ENCODE measurements at places on chromosomes 5 and 9.
A peak's percentile ranks its signal among the peaks of the same experiment; 100 is the strongest.

DNA sequence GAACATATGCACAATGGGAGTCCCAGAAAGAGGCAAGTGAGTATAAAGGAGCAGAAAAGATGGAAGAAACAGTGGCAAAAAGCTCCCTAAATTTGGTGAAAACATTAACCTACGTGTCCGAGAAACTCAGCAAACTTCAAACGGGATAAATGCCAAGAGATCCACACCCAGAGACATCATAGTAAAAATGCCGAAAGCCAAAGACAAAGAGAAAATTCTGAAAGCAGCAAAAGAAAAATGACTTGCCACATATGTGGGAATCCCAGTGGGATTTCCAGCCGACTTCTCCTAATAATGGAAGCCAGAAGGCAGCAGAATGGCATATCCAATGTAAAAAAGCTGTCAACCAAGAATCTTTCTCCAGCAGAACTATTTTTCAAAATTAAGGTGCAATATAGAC, 101.2 kb downstream of the ADAMTS2 start:
- H3K36me3 ChIP-seq = no peaks in the 10 kb centered on the region
- no peak for DNase-seq
- H3K4me3 ChIP-seq = no peak overlapping the region
- no peaks in the 10 kb centered on the region for H3K27me3 ChIP-seq

DNA sequence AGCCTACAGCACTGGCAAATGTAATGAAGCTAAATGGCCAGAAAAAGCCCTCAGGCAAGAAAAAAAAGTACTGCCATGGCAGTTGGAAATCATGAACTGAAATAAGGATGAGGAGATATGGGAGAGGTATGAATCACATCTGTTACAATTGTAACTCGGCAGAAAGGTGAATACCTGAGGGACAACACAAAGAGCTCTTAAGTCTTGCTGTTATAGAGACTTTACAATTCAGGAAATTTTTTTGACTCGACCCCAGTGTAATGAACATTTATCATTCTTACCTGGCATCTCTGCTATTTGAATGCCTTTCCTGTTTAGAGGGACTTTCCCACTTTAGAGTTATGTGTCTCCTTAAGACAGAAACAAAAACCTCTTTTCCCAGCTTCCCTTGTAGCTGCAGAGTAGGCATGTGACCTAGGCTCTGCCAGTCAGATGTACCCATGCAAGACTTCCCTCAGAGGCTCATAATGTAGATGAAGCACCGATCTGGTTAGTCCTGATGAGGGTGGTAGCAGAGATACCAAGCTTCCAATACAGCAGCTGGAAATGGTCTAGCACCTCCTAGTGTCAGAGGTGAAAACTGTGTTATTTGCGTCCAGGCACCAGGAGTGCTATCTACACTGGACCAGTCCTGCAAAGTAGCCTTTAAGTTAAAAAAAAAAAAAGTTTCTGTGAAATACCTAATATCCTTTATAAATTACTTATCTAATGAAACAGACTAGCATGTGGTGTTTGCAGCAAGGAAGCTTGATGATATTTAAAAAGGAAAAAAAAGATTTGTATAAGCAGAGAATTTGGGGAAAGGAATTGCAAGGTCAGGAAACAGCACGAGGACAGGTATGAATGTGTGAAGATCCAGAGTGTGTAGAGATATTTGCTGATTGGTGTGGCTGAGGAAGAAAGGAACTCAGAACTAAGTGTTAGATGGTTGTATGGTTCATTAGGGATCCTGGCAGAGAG, 146.9 kb upstream of the SLC1A3 start:
- no peaks in the 10 kb centered on the region for H3K4me1 ChIP-seq
- no peak overlapping the region for H3K4me3 ChIP-seq

DNA sequence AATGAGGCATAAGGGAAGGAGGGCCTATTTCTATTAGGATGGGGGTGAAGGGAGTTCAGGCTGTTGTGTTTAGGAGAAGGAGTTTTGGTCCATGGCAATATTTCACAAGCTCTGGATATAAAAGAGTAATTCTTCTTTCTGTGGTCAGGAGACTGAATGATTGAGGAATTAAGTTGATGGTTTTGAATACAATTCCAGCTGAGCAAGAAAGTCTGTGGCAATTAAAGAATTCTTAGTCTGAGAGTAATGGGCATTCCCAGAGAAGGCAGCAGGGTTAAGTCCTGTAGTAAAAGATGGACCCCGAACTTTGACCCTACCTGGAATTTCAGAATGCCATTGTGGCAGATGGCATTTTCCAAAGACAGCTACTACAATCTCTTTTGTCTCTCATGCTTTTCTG, 202.6 kb downstream of the TLE4 start:
- no peaks in the 10 kb centered on the region for H3K36me3 ChIP-seq
- no peak overlapping the region for H3K4me3 ChIP-seq
- no peak for DNase-seq
- H3K27ac ChIP-seq = no peak overlapping the region

- H3K27me3 ChIP-seq = no peaks in the 10 kb centered on the region
- H3K4me1 ChIP-seq = no peaks in the 10 kb centered on the region
- H3K36me3 ChIP-seq = no peaks in the 10 kb centered on the region
- no peak for DNase-seq
Observed at GRCh38 chr9:75161116-75161857, 73.0 kb downstream of the OSTF1 start.

- DNase-seq = peak; percentile 67
- no peaks in the 10 kb centered on the region for H3K4me1 ChIP-seq
- H3K36me3 ChIP-seq = no peaks in the 10 kb centered on the region
- H3K27ac ChIP-seq = no peak overlapping the region
Observed at GRCh38 chr9:89743216-89743572, 138.4 kb downstream of the GADD45G start.

DNA sequence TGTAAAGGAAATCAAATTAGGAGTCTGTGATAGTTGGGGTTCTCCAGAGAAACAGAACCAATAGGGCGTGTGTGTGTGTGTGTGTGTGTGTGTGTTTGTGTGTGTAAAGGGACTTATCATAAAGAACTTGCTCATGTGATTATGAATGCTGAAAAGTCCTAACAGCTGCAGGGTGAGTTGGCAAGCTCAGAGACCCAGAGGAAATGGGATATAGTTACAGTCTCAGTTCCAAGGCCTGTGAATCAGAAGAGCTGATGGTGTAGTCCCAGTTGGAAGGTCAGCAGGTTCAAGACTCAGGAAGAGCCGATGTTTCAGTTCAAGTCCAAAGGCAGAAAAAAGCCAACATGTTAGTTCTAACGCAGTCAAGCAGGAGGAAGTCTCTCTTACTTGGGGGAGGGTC, 214.2 kb downstream of the ELAVL2 start:
- no peaks in the 10 kb centered on the region for H3K36me3 ChIP-seq
- H3K4me1 ChIP-seq = no peaks in the 10 kb centered on the region
- no peaks in the 10 kb centered on the region for H3K27me3 ChIP-seq
- H3K27ac ChIP-seq = no peak overlapping the region
- H3K4me3 ChIP-seq = no peak overlapping the region

- no peak overlapping the region for H3K27ac ChIP-seq
- H3K27me3 ChIP-seq = no peaks in the 10 kb centered on the region
- no peak for DNase-seq
- H3K36me3 ChIP-seq = no peaks in the 10 kb centered on the region
Observed at GRCh38 chr5:73464016-73464745, 15.6 kb upstream of the FOXD1 start.

GRCh38 chr9:89491694-89492093, 6.2 kb downstream of the SEMA4D start:
- no peaks in the 10 kb centered on the region for H3K36me3 ChIP-seq
- no peaks in the 10 kb centered on the region for H3K27me3 ChIP-seq
- H3K4me1 ChIP-seq = peaks cover 24% of the 10 kb centered on the region
- DNase-seq = no peak
- no peak overlapping the region for H3K4me3 ChIP-seq

GRCh38 chr9:95090023-95090791, 227.3 kb downstream of the FANCC start:
- no peak overlapping the region for H3K4me3 ChIP-seq
- peak overlapping the region; percentile 14 for H3K27ac ChIP-seq
- no peaks in the 10 kb centered on the region for H3K36me3 ChIP-seq

- no peaks in the 10 kb centered on the region for H3K36me3 ChIP-seq
- H3K4me3 ChIP-seq = peak overlapping the region; percentile 48
- H3K4me1 ChIP-seq = no peaks in the 10 kb centered on the region
- H3K27me3 ChIP-seq = peaks cover 16% of the 10 kb centered on the region
- DNase-seq = no peak
Observed at GRCh38 chr9:131546336-131547084, 1.2 kb downstream of the PRRT1B start.

- H3K27ac ChIP-seq = no peak overlapping the region
- H3K4me3 ChIP-seq = no peak overlapping the region
- H3K36me3 ChIP-seq = no peaks in the 10 kb centered on the region
- H3K4me1 ChIP-seq = no peaks in the 10 kb centered on the region
- H3K27me3 ChIP-seq = no peaks in the 10 kb centered on the region
- peak; percentile 65 for DNase-seq
Observed at GRCh38 chr5:76641514-76642120, 18.4 kb upstream of the F2RL2 start.

DNA sequence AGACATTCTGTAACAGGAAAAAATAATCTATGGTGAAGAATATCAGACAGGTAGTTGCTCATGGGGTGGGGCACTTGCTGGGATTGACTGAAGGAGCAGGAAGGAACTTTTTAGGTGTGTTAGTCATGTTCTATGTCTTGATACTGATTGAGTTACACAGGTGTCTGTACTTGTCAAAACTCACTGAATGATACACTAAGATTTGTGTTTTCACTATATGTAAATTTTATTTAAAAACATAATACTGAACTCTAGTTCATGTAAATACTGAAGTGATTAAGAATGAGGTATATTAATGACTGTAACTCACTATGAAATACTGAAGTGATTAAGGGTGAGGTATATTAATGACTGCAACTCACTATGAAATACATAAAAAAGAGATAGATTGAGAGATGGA, 28.5 kb downstream of the IL6ST start:
- H3K27ac ChIP-seq = no peak overlapping the region
- H3K4me3 ChIP-seq = no peak overlapping the region
- H3K36me3 ChIP-seq = peaks cover 57% of the 10 kb centered on the region
- H3K4me1 ChIP-seq = no peaks in the 10 kb centered on the region
- no peak for DNase-seq

DNA sequence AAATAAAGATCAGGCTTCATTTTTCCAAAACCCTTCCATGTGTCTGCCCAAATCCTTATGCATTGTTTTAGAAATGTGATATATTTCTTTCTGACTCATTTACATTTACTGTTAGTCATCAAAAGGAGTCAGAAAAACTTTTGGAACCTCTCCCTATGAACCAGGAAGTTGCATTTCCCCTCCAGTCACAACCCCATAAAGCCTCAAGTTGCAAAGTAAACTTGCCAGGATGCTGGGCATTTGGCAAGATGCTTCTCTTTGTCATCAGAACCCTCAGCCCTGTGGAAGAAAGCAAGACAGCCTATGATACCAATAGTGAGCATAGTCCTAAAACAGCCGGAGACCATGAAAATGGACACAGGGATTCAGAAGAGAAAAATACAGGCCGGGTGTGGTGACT, 84.2 kb downstream of the MUSK start:
- H3K36me3 ChIP-seq = no peaks in the 10 kb centered on the region
- H3K4me3 ChIP-seq = no peak overlapping the region
- no peak overlapping the region for H3K27ac ChIP-seq
- H3K27me3 ChIP-seq = no peaks in the 10 kb centered on the region
- DNase-seq = no peak

DNA sequence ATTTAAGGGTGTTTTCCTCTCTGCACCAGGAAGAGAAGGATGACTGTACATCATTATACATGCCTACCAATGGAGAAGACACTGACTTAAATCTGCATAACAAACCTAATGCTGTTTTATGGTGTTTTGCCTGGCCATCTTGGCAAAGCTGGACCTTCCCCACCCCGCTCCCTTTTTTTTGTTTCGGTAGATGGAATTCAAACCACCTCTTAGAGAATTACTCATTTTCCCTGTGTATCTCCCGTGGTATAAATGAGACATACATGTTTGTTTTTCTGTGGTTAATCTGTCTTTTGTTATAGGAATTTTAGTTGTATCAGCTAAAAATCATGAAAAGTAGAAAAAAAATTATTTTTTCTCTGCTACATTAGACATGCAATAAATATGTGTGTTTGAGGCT, 28.8 kb downstream of the IL12B start:
- no peak for DNase-seq
- no peaks in the 10 kb centered on the region for H3K27me3 ChIP-seq
- H3K27ac ChIP-seq = no peak overlapping the region
- no peaks in the 10 kb centered on the region for H3K36me3 ChIP-seq

- DNase-seq = no peak
- H3K36me3 ChIP-seq = no peaks in the 10 kb centered on the region
- no peaks in the 10 kb centered on the region for H3K4me1 ChIP-seq
- H3K4me3 ChIP-seq = no peak overlapping the region
Observed at GRCh38 chr9:73613092-73613701, 461.5 kb downstream of the ANXA1 start.

DNA sequence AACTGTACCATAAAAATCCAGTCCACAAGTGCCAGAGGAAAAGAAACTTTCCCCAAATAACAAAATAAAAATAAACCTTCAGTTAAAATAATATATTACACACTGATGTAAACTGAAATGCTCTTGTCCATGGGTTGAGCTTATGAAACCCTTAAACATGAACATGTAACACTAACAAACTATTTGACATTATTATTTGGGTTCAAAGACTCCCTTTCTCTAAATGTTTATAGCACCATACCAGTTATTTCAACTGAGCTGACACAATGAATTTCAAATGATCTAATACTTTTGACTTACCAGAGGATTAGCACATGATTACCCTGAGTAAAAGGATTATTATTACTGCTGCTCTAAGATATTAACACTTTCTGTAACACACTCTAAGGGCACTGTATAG, 251.1 kb downstream of the BNC2 start:
- no peaks in the 10 kb centered on the region for H3K27me3 ChIP-seq
- H3K4me1 ChIP-seq = no peaks in the 10 kb centered on the region
- H3K27ac ChIP-seq = no peak overlapping the region
- DNase-seq = no peak
- H3K36me3 ChIP-seq = no peaks in the 10 kb centered on the region

- H3K4me1 ChIP-seq = no peaks in the 10 kb centered on the region
- H3K27ac ChIP-seq = no peak overlapping the region
- no peak overlapping the region for H3K4me3 ChIP-seq
- H3K36me3 ChIP-seq = no peaks in the 10 kb centered on the region
Observed at GRCh38 chr5:59789197-59789596, 104.3 kb downstream of the PDE4D start.

GRCh38 chr9:14935106-14935751, 25.0 kb upstream of the FREM1 start:
- H3K4me3 ChIP-seq = no peak overlapping the region
- no peaks in the 10 kb centered on the region for H3K27me3 ChIP-seq
- H3K36me3 ChIP-seq = no peaks in the 10 kb centered on the region

DNA sequence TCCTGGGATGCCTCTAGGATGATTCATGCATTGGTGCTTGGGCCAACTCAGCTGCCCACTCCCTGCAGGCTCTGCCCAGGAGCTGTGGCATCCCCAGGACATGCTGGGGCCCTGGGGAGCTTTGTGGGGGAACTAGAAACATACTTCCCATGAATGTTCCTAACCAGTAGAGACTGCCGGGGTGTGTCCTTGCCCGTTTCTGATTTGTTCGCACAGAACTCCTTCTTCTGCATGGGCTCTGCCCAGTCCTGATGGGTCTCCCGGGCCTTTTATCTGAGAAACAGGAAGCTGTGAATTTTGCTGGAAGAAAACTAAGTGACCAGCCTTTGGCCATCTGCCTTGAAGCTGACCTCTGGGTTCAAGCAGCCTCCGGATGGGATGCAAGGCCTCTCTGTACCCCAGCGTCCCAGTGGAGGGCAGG, 71.6 kb upstream of the RNU6ATAC start:
- H3K4me3 ChIP-seq = no peak overlapping the region
- H3K27me3 ChIP-seq = no peaks in the 10 kb centered on the region
- no peaks in the 10 kb centered on the region for H3K36me3 ChIP-seq
- no peak overlapping the region for H3K27ac ChIP-seq
- no peaks in the 10 kb centered on the region for H3K4me1 ChIP-seq

GRCh38 chr5:142830241-142831008, 60.2 kb downstream of the ARHGAP26 start:
- DNase-seq = no peak
- peaks cover 4% of the 10 kb centered on the region for H3K4me1 ChIP-seq
- no peaks in the 10 kb centered on the region for H3K27me3 ChIP-seq
- H3K36me3 ChIP-seq = no peaks in the 10 kb centered on the region
- no peak overlapping the region for H3K27ac ChIP-seq
